Endodermal cell (in vitro differentiated cells): ENCODE measurements at places on chromosomes 13 and 19.
A peak's percentile ranks its signal among the peaks of the same experiment; 100 is the strongest.

- no peak for DNase-seq
These were observed 720 bp upstream of the HNRNPL start for GRCh38 chr19:38850436-38850975.

DNA sequence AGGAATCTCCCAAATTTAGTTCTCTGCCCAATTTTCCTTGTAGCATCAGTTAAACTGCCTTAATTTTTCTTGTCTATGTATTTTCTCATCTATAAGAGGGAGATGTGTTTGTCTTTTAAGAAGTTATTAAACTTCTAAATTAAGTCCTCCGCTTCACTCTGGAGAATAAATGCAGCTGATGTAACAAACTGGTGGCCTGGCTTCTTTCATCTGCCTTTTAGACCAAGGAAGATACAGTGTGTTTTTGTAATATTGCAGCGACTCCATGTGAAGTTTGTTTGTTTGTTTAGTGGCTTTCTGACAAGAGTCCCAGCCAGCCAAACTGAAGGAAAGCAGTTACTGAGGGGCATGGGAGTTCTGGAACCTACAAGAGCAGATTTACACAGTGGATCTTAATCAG, 56.4 kb downstream of the KLF12 start:
- DNase-seq, result no peak

- DNase-seq, result no peak
These were observed 407 bp downstream of the RAB3A start for GRCh38 chr19:18203408-18203862.

DNA sequence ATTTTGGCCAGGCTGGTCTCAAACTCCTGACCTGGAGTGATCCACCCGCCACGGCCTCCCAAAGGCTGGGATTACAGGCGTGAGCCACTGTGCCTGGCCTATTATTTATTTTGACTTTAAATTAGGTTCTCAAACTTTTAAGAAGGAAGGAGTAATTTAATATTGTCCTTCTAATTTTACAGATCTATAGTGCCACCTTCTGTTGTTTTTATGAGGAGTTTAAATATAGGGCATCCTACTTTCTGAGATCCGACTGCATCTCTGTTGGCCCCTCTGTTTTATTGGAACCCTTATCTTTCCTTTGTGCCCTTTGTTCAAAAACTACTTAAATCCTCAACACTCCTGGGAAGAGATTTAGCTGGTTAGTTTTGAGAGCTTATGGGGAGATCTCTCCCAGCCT, 25.4 kb upstream of the ZMYM5 start:
- no peak for DNase-seq

DNA sequence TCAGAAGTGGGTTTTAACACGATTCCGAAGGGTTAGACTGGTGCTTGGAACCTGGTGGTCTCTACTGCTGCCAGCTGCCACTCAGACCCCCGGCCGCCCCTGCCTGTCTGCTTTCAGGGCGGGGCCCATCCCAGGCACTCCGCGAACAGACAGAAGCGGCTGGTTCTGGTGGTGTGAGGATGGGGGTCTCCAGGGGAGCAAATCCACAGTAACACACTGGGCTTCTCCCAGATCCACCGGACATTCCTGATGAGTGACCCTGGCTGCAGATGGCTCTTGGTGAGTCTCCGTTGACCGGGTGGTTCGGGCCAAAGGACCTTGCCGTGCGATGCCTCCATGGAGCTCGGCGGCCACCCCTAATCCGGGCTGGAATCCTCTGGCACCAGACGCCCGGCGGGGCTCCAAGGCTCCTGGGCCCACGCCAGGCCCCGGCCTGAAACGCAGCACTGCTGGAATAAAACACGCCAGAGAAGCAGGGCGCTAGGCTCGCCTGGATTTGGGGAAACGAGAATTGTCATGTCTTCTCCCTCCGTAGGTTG, 2.1 kb upstream of the PTBP1 start:
- DNase-seq, result peak; percentile 56

GRCh38 chr13:95676105-95676761, 706 bp upstream of the DNAJC3 start:
- no peak for DNase-seq

DNA sequence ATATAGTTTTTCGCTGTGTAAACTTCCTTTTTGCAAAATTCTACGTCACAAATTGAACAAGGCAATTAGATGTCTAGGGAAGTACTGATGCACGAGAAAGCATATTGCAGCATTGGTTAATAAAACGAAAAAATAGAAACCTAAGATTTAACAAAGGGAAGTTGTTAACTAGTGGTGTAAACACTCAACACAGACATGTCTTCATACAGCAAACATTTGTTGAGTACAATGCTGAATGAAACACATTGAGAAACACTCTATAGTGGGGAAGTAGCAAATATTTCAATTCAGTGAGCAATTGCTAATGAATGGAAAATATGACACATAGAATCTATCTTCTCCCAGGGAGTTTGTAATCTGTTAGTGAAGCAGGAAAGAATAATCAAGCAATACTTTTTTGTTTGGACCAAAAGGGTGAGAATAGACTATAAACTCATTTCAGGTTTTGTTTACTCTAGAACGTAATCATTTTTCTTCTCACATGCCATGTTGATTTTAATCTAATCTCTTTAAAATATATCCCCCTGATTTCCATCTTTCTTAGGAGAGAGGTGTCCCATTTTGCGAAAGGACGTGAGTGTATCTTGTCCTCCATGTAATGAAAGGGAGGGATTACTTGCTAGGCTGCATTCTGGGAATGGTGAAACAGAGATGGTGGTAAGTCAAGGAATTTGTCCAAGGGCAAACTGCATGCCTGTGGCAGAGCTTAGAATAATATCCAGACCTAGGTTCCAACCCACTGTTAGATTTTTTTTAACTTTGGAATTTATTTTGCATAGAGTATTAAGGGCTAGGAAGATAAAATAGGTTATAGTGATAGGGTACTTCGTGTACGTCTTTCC, 1.7 kb upstream of the ANKRD10 start:
- no peak for DNase-seq

DNA sequence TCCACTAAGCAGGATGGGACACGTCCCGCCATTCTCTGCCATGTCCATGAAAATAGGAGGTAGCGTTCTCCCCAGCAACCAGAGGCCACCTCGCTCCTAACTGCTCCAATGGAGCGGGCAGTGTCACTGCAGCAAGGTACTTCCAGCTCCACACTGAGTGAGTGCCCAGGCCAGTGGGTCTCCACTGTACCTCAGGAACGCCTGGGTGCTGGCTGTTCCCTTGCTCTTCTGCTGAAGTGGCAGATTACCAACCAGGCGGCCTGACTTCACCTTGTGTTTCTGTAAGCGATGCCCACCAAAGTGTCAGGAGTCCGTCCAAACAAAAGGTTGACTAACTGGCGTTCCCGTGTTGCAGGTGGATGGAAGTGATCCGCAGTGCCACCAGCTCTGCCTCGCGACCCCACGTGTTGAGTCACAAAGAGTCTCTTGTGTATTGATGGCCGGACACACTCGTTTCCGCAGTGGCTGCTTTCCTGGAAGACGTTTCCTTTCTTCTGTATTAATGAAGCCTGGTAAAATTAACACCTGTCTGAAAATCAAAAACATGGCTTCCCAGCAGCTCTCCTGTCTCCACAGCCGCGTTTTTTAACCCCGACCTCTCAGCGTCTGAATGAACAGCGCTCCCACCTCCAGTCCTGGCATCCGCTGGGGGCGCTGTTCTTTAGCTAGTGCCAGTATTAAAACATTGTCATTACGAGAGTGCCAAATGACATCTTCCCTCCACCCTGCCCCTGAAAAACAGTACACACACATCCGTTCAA, 128.8 kb downstream of the STK24 start:
- DNase-seq, result peak; percentile 92

DNA sequence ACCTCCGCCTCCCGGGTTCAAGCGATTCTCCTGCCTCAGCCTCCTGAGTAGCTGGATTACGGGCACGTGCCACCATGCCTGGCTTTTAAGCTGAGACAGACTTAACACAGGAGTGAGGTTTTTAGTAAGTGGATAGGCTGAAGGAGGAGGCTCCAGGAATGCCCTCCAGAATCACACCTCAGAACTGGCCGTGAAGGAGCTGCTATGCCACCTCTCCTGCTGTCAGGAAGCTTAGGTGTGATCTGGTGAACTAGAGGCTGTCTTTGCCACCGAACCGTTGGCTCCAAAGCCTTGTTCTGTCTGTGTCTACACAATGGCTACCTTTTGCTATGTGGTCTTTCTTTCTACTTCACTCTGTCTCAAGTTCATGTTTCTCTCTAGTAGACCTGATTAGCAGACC, 4.2 kb downstream of the PDCD2L start:
- peak; percentile 78 for DNase-seq

DNA sequence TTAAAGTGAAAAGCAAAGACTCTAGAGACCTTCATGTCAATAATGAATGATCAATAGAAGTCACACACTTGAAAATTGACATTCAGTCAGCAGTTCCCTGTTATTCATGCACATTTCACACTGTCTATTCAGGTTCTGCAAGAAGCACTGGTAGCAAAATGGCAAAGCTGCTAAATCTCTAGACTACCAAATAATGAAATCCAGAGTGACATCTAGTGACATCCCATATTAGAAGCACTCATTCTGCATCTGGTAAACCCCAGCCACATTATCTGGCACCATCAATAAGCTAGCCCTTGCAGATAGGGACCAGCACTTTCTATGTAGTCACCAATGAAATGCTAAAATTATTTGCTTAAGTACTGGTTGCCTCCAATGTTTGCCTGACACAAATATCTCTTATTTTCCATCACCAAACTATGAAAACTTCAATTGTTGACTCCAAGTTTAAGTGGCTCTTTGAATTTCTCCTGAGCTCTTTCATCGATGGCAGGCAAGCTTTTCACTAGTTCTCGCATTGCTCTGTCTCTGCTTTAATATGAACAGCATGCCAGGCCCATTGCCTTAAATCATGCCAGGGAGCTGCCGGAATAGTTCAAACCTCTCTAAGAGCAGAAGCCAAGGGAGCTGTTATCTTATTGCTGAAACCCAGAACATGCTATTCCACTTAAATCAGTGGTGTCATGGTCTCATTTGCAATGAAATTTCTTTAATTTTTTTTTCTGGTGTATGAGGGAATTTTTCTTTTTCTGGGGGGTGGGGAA, 409.9 kb downstream of the MZT1 start:
- no peak for DNase-seq

GRCh38 chr13:45717349-45717748, 15.2 kb downstream of the CBY2 start:
- no peak for DNase-seq

DNA sequence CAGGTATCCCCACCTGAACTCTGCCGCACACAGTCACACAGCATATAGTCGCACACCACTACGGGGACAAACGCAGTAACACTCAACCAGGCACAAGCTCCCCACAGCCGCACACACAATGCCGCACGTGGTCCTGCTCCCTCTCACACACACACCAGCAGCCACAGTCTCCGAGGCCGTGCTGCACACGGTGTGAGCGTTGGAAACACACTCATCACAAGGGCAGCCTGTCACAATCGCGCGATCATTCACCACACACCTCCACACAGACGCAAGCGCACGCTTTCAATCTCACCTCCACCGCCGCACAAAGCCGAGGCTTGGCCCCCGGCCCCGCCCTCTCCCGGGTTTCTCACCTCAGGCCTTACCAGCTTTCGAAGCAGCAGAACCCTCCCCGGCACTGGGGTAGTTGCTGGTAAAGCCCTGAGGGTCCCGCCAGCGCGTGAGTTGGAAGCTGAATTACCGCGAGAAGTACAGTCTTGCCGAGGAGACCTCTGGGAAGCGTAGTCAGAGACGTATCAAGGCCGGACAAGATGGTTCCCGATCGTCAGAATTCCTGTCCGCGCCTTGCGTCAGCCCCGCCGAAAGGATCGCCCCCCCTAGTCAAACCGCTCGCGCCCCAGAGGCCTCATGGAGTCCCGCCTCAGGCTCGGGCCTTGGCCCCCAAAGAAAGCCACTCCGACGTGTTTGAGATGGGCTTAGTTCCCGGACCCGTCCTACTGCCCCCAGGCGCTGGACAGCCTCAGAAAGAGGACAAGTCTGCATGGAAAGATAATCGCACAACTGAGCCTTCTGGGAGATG, at the start of gene ZNF566:
Gene ZNF566, minus strand, starts transcription at position 444 of the 802 bp plus-strand sequence. CDS start 13,004 bp downstream, outside the sequence.
- DNase-seq, result peak; percentile 99

DNA sequence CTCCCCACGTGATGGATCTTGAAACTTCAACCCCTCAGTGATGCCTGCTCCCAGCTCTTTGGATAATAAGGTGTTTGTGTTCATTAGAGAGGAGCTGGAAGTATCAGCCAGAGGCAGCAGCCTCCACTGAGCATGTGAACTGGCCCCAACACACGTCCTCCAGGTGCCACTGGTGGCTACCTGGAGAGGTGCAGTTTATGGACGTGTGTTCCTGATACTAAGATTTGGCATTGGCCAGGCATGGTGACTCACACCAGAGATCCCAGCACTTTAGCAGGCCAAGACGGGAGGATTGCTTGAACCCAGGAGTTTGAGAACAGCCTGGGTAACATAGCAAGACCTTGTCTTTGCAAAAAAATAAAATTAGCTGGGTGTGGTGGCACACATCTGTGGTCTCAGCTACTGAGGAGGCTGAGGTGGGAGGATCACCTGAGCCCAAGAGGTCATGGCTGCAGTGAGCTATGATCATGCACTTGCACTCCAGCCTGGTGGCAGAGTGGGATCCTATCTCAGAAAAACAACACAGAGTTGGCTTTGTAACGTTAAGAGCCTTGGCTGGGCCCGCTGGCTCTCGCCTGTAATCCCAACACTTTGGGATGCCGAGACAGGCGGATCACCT, 34.4 kb downstream of the SLC25A42 start:
- no peak for DNase-seq

DNA sequence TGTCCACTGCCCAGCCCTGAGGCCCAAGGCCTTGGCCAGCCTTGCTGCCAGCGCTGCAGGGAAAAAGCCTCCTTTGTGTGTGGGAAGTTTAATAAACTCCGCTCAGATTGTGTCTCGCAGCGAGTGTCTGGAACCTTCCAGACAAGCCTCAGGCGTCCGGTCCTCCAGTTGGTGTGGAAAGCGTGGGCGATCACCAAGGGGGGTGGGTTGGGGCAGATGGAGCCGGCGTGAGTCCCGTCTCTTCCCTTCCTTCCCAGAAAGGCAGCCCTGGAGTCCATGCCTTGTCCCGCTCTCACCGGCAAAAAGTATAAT, 4.6 kb downstream of the STK11 start:
- DNase-seq, result no peak

DNA sequence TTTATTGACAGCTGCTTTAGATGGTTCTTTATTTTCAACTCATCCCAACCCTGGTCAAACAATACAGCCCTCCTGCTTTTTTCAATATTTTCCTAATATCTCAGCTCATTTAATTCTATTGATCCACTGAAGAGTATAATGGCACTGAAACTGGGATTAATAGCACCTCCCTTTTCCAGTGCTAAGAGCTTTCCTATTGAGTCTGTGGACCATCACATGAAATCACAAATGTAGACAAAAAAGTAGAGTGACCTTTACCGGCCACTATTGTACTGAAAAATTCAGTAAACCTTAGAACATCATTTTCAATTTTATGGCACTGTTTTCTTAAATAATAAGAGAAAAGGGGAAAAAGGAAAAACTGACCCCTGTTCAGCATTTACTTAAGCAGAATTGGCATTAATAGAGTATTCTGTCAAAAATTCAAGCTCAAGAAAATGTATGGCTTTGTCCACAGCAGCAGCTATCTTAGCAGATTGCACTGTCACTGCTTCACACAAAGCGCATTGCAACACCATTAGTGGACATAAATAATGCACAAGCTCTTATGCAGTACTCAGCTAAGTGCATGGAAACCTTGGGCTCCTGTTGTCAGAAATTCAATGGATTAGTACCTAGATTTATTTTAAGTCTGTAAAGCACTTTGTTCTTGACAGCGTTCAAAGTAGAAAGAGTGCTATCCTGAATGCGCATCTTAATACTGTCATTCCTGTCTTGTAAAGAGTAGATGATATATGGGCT, 851.0 kb upstream of the KLHL1 start:
- DNase-seq, result no peak

- peak; percentile 61 for DNase-seq
These were observed 385.5 kb downstream of the MZT1 start for GRCh38 chr13:72341904-72342303.
